ENCODE measurements at places on chromosomes 2 and 18. TPM values are rescaled to one million over a fixed set of nuclear protein-coding genes. Genes with fewer than 3 reads are reported as not detected.

DNA sequence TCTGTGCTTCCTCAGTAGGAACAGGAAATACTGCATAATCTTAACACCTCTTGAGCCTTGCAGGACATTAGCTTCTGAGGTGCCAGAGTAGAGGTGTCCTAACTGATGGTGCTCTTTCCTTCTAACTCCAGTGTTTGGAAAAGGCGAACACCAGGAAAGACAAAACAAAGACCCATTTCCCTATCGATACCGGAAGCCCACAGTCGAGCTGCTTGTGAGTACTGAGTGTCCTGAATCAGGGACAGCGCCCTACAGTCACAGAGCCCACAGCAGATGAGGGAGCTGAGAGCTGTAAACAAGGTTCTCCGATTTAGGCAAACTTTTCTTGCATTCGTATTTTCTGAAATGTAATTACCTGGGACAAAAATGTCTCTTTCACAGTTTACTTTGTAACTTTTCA is 50.7 kb downstream of the SLC14A2 start:
- DNase-seq = no peak

DNA sequence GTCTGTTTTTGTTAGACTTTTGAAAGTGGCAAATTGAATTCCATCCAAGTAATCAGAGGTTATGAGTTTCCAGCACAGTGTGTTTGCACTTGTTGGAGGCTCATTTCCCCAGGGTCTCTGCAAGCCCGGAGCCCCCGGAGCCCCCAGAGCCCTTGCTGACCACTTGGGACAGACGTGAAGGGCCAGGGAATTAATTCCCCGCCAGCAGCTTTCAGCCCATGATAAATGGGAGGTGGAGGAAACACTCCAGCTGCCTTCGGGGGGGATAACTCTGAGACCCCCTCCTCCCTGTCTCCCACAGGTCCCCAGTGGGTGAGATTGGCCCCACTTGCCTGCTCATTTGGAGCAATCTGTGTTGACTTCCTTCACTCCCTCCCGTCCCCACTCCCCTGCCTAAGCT is 79.2 kb downstream of the KLHL29 start:
- no peak for DNase-seq

DNA sequence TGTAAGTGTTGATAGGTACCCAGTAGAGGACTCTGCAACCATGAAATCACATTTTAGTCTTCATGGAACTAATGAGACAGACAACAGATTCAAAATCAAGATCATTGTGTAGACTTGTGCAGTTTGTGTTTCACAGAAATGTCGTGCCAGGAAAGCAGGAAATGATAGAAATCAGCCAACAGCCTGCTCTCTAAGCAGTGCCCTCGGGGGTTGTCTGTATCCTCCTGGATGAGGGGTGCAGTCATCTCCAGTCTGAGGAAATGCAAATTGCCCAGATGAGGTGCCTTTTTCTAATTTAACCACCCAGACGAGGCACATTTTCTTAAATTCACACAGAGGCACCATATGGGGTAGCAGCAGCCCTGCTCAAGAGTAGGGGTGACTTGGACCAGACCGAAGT is 663.1 kb downstream of the XIRP2 start:
- DNase-seq = no peak

HOXD9 gene
- polyA plus RNA-seq = 1.8 TPM

NT5C1B gene
- not detected for polyA plus RNA-seq

- DNase-seq = no peak
Measured at GRCh38 chr2:118320658-118321057, 232.4 kb downstream of the INSIG2 start.

GRCh38 chr2:128686497-128686859 is 367.8 kb upstream of the HS6ST1 start:
- peak; percentile 65 for DNase-seq

- no peak for DNase-seq
Measured at GRCh38 chr2:1082456-1083205, 132.0 kb downstream of the SNTG2 start.

All from thymus (tissue), 14 donors.